Right kidney (tissue), 9 donors: ENCODE measurements at places on chromosomes 16 and 17.

DNA sequence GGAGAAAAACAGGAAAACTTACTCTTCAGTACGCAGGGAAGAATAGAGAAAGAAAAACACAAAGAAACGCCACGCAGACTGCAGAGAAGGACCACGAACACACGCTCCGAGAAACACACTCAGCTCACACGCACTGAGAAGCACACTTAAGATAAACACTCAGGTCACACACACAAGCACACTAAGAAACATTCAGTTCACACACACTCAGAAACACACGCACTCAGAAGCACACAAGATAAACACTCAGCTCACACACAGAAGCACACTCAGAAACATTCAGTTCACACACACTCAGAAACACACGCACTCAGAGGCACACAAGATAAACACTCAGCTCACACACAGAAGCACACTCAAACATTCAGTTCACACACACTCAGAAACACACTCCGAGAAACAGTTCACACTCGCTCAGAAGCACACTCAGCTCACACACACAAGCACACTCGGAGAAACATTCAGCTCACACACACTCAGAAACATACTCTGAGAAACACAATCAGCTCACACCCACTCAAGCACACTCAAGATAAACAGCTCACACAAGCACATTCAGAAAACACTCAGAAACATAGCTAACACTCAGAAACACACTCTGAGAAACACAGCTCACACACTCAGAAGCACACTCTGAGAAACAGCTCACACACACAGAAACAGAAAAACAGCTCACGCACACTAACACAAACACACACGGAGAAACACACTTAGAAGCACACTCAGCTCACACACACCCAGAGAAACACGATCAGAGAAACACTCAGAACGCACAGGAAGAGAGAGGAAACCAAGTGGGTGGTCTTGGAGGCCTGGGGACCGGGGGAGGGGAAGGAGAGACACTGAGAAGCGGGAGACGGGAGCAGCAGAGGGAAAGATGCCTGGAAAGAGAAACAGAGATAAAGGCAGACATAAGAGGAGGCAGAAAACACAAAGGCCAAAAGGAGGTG, 908 bp downstream of the TMEM98 start:
- DNase-seq: peak; percentile 71

DNA sequence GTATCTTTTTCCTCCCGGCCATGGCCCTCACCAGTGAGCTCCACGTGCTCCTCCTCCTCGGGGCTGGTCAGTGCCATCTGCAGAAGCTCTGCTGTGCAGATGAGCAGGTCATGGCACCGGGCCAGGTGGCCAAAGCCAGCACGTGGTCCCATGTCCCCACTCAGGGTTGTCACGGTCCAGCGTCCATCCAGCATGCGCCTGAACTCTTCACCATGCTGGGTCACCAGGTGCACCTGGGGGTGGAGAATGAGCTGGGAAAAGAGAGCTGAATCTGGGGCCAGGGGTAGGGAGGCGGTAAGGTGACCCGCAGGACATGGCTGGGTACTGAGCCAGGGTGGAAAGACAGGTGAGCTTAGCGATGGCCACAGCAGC, 1.3 kb downstream of the DHX58 start:
- no peak for DNase-seq

- DNase-seq: no peak
These were observed 18.2 kb downstream of the HEATR3 start for GRCh38 chr16:50083996-50084395.

DNA sequence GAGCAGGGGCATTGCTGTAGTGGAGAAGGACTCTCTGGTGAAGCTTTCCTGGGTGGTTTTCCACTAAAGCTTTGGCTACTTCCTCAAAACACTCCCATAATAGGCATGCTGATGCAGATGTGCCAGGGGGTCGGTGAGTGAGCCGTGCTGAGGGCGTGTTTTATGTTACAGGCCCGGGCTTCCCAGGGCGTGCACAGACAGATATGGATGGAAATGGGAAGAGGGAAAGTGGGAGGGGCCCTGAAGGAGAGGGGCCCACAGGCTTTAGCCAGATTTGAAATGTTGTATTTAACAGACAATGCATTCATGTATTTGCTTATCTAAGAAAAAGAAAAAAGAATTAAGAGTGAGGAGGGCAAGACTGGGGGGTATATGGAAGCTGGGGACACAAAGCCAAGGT, 56.3 kb downstream of the IL21R start:
- no peak for DNase-seq

DNA sequence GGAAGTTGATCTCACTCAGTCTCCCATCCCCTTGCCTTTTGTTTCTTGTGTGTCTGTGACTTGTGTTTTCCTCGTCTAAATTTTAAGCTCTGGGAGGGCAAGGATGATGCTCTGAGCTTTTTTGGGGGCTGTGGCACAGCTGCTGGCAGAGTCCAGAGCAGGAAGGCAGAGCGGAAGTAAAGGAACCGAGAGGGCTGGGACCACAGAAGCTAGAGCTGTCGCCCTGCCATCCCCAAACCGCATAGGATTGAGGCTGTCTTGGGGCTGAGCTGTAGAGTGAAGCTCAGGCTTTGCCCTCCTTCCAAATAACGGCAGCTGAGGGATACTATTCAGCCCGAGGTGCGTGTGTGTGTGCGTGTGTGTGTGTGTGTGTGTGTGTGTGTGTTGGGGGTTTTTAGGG, 3.8 kb upstream of the DNAH2 start:
- no peak for DNase-seq

DNA sequence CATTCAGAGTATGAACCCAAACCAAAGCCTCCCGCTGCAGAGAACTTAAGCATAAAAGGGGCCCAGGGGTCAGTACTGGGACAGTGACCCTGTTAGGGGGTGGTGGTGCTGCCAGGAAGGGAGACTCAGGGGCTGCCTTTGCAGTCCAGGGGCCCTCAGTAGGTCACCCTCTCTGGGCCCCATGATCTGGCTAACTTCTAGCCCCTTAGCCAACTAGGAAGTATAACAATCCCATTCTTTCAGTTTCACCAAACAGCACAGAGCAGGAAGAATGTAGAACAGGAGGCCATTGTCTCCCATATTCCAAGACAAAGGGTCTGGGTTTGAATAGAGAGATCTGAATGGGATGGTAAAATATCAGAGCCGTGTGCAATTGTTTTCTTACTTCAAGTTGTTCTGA, 378.6 kb upstream of the C16orf82 start:
- no peak for DNase-seq

DNA sequence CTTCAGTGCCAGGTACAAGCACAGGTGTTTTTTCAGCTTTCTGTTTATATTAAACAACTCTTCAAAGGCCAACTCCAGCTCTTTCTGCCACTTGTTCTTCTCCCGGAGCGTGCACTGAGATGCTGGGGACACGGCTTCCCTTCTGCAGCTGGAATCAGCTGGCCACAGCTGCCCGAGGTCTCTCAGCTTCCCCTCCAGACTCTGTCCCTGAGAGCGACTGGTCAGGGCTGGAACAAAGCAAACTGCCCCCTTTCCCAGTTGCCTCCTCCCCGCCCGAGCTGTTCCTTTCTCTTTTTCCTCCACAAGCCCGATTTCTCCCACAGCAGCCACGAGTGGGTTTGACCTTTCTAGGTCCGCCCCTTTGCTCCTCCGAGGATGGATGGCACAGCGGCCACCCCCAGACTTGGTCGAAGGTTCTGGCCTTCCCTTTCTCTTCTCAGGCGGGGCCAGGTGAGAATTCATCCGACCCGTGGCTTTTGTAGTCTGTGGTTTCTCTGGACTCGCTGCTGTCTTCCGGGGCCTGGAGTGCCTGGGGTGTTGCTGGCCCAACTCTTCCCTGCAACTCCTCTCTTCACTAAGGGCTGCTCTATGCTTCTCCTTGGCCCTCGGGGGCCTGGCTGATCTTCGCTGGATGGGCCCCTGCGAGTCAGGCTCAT, 11.5 kb downstream of the CEP295NL start:
- DNase-seq: no peak
